ENCODE measurements at places on chromosomes 12 and 14.

DNA sequence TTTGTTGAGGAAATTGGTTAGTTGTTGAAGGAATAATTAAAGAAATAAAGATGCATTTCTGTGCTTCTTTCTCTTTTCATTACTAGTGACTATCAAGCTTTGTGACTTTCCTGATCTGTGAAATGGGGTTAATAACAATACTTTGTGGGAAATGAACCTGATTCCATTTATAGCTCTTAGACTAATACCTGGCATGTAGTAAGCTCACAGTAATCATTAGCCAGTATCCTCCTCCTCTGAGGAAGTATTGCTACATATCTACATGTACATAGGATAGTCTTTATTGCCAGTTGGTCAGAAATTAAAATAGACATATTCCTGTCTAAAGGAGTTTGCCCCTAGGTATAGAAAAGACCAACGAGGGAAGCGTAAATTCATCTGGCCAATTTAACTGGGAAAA is 1.8 kb upstream of the CCDC198 start:
- no peak for DNase-seq

DNA sequence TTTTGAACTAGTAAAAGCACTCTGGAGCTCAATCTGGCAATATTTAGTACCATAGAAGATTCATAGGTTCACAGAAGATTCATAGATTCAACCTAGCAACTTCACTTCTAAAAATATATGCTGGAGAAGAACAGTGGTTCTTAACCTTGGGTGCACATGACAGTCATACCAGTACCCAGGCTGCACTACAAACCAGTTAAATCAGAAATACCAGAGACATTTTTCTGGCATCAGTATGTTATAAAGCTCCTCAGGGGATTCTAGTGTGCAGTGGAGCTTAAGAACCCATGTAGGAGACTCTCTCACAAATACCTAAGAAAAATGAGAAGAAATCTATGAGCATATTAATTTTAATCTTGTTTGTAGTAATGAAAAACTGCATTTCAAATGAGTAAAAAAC is 46.6 kb downstream of the CNTN1 start:
- DNase-seq = no peak

DNA sequence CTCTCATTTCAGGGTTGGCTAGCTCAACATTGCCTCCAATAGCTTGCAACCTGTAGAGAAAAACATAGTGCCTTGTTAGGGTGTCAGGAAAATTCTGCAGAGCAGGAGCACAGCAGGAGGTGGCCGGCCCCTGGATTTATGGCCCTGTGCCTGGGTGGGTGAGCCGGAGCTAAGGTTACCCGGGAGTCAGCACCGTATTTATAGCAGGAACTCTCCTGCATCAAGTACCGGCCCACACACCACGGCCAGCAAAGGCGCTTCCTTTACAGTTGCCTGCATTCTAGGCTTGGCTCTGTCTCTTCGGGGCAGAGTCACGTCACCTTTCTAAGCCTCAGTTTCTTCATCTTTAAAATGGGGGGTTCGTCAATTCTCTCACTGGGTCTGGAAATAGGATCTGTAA is 52.8 kb upstream of the EML1 start:
- no peak for DNase-seq

DNA sequence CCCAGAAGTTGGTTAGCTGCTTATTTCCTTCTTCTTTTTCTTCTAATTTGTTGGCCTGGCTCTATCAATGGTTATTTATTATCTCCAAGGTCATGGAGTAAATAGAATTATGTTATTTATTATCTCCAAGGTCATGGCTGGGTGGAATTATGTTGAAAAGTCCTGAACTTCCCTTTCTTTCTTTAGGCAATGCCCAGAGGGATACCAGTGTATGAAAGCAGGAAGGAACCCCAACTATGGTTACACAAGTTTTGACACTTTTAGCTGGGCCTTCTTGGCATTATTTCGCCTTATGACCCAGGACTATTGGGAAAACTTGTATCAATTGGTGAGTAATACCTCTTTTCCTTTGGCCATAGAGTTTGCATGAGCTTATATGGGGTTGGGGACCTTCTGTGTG is 111.6 kb downstream of the SCN8A start:
- no peak for DNase-seq

DNA sequence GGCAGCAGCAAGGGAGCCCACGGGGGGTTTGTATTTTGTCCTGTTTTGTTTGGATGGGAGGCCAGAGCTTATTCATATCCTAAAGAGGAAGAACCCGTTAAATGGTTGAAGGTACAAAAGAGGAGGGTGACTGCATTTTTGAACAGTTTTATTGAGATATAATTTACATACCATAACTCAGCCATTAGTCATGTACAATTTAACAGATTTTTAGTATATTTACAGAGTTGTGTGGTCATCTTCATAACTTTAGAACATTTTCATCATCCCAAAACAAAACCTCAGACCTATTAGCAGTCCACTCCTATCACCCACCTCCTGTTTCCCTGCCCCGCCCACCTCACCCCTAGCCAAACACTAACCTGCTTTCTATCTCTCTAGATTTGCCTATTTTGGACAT is 12.6 kb downstream of the NRDE2 start:
- no peak for DNase-seq

- DNase-seq = no peak
These were observed 462.5 kb upstream of the TBX3 start for GRCh38 chr12:115146453-115146852.

DNA sequence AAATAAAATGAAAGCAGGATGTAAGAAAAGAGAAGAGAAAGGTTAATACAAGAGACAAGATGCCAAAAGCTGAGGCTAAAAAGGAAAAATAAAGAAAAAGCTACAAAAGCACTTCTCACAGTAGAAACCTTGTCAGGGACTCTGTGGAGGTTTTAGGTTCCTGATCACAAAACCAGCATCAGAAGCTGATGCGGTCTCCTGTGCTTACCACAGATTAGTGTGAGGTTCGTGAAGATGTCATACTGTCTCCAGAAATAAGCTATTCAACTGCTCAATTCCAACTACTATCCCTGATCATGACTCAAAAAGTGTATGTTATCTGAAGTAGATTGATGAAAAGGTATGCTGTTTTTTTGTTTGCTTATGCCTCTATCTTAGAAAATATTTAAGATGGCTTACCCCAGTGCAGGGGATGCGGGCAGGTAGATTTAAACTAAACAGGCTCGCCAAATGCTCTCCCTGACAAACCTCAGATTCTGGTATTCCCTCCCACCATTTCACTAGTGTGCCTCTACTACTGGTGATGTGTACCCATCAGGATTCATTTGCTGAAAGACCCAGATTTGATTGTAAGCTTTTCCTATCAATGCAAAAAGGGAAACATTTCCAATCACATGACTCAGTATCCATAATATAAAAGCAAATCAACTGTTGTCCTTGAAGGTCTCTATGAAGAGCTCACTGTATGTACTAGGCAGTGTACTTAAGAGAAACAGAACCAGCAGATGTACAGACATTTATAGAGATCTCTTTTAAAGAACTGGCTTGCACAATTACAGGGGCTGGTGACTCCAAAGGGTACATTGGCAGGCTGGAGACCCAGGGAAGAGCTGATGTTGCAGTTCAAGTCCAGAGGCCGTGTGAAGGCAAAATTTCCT is 169.5 kb upstream of the FOXN3 start:
- DNase-seq = no peak
